ENCODE measurements at places on chromosomes 1 and 21.

DNA sequence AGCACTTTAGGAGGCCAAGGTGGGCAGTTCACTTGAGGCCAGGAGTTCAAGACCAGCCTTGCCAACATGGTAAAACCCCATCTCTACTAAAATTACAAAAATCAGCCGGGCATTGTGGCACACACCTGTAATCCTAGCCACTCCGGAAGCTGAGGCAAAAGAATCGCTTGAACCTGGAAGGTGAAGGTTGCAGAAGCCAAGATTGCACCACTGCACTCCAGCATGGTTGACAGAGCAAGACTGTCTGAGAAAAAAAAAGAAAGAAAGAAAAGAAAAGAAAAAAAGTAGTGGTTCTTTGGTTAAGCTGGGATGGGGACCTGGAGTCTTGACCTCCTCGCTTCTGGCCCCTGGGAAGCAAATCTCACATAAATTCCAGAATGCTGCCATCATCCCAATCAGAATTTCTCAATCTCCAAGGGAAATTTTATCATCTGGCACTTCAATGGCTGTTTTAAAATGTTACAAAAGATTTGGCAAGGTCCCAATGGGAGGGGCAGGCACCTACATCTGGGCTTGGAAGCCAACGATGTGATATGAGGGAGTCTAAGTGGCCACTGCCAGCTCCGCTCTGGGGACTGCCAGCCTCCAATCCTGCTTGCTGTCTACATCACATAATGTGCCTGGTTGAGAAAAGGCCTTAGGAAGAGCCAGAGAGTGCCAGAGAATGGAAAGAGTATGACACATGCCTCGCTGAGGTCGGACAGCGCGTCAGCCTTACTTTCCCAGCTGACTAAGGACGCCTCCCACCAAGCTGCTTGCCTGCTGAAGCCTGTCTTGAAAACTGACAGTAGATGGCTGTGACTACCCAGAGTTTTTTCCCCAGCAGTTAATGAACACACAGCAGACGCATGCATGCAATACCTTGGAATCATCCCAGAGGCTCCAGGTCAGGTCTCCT is 42.1 kb upstream of the SRP9 start:
- peak; percentile 97 for DNase-seq

- no peak for DNase-seq
These were observed 98.4 kb upstream of the WNT4 start for GRCh38 chr1:22241250-22241649.

GRCh38 chr21:45613881-45614280 is 29.6 kb upstream of the PCBP3 start:
- DNase-seq = peak; percentile 45

- DNase-seq = peak; percentile 59
These were observed 587.3 kb downstream of the PTPRC start for GRCh38 chr1:199226163-199226562.

- DNase-seq = no peak
These were observed 1.3 kb downstream of the TACSTD2 start for GRCh38 chr1:58575551-58576324.

DNA sequence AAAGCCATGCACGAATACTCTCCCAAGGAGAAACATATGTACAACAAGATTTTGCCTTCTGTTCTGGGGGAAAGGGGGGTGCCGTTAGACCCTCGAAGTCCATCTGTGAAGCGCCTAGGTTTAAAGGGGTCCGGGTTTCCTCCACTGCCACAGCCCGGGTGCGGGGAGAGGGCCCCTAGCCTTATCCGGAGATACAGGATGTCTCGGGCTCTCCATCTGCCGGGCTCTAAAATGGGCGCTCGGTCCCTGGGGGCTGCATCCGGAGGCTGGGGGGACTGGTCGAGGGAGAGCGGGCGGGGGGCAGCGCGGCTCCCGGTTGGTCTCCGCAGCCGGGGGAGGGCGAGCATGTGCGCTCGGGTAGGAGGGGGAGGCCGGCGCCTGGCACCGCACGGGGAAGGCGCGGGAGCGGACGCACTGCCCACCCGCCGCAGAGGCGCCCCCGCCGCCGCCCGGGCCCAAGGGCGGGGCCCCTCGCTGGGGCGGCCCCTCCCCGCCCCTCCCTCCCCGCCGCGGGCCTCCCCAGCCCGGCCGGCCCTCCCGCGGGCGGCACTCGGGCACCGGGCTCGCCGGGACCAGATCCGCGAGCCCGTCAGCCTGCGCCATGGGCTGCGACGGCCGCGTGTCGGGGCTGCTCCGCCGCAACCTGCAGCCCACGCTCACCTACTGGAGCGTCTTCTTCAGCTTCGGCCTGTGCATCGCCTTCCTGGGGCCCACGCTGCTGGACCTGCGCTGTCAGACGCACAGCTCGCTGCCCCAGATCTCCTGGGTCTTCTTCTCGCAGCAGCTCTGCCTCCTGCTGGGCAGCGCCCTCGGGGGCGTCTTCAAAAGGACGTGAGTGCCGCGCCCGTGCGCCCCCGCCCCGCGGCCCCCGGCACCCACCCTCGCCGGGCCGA is 63.1 kb downstream of the ELK4 start:
- DNase-seq = no peak

DNA sequence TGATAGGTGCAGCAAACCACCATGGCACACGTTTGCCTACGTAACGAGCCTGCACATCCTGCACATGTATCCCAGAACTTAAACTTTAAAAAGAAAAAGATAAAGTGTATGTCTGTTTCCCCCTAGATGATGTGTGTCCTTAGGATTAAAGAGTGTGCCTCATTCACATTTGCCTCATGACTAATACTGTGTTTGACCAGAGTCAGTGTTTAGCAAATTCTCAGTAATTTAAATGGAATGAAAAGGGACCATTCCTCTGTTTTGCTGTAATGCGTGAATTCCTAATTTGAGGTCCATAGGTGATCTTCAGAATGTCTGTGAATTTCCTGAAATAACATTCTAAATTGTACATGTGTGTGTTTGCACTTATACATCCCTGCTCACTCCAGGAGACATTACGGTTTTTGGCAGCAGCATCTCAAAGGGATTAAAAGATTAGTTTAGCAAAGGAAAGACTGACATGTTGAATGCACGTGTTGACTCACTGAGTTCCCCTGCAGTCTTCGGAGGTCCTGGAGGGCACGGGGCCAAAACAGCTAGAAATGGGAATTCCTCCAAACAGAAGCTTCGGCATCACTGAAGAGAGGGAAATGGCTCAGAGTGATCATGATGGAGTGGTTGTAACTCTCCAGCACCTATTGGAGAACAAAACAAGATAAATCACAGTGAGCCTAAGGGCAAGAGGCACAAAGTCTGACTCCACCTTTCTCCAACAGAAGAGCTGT is 19.1 kb upstream of the SLC35F3 start:
- peak; percentile 56 for DNase-seq

DNA sequence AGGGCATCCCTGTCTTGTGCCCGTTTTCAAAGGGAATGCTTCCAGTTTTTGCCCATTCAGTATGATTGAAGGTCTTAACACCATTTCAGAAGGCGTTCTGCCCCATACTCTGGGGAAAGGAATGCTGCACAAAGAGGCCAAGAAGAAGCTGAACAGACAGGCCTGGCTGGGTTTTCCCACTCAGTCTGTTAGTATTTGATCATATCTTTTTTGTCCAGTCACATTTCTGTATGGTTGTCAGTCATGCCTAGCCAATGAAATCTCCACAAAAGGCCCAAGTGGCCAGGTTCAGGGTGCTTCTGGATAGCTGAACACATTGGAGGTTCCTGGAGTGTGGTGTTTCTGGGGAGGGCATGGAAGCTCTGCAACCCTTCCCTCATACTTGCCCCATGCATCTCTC is 72.1 kb downstream of the NEK7 start:
- DNase-seq = no peak

GRCh38 chr1:203631946-203632345 is 5.3 kb downstream of the ATP2B4 start:
- no peak for DNase-seq

DNA sequence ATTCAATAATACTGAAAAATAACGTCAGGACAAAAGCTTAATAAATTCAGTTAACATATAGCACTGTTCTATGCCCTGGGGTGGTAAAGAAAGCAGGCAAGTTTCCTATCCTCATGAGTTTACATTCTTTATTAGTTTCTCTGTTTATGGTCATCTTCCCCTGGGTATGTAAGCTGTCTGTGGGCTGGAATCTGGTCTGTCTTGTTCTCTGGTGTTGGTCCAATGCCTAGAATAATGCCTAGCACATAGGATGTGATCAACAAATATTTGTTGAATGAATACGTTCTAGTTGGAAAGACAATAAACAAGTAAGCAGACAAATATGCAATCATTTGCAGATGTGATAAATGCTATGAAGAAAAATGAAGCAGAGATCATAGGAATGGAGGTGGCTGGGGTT is 7.2 kb upstream of the IGSF3 start:
- DNase-seq = no peak

DNA sequence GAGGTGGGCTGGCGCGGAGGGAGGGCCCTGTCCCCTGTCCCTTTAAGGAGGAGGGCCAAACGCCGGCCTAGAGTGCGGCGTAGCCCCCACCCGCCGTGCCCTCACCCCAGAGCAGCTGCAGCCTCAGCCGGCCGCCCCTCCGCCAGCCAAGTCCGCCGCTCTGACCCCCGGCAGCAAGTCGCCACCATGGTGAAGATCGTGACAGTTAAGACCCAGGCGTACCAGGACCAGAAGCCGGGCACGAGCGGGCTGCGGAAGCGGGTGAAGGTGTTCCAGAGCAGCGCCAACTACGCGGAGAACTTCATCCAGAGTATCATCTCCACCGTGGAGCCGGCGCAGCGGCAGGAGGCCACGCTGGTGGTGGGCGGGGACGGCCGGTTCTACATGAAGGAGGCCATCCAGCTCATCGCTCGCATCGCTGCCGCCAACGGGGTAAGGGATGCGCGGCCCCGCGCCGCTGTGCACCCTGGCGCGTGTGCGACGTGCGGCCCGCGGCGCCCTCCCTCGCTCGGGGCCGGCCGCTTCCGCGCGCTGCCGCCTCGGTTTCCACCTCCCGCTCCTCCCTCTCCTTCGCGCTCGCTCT is at the start of gene PGM1:
TSS of gene PGM1 (plus strand) at position 109 of the 583 bp plus-strand sequence. CDS start at position 187, 78 bp downstream.
- DNase-seq = peak; percentile 69

GRCh38 chr1:52368383-52369172 is 2.6 kb upstream of the CC2D1B start:
- DNase-seq = peak; percentile 45

GRCh38 chr1:107802654-107803053 is 162.3 kb downstream of the VAV3 start:
- DNase-seq = no peak

GRCh38 chr1:2198571-2198970 is 4.0 kb upstream of the FAAP20 start:
- DNase-seq = no peak

DNA sequence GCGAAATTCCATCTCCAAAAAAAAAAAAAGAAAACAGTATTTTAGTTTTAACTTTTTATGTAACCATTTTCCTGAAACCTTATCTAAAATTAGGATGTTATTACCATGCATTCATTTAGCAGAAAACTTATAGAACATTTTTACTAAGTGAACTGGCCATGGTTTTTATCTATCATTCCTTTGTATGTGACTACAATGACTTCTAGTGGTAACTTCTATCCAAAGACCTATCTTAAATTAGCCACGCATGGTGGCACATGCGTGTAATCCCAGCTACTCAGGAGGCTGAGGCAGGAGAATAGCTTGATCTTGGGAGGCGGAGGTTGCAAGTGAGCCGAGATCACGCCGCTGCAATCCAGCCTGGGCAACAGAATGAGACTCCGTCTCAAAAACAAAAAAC is 11.4 kb downstream of the GGPS1 start:
- no peak for DNase-seq

- peak; percentile 38 for DNase-seq
These were observed 394.4 kb upstream of the CHRM3 start for GRCh38 chr1:238991765-238992495.

DNA sequence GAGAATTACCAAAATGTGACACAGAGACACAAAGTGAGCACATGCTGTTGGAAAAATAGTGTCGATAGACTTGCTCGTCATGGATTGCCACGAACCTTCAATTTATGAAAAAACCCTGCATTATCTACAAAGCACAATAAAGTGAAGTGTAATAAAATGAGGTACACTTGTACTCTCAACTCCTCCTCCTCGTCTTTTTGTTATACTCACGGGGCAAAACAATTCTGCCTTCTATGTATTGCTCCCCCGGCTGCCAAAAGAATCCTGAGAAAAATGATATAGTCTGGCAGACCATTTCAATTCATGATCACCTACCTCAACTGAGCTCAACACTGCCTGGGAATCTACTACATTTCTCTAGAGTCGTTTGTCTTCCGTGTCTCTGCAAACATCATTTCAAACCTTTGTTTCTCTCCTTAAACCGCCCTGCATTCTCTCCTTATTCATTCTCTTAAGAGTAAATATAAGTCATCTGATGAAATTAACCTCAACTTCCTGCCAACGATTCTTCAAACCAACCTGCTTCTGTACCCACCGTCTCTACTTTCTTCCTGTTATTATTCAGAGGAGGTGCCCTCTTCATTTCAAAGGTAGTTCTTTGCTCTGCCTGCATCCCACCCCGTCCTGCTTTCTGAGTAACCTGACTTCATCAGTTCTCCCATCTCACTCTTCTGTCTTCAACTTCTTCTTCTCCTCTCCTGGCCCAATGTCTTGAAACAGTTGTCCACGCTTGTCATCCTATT is 12.9 kb upstream of the IL19 start:
- DNase-seq = no peak

GRCh38 chr1:213369465-213369864 is 318.4 kb downstream of the RPS6KC1 start:
- DNase-seq = no peak

Measured in astrocyte of the spinal cord (primary cell).